T-cell (primary cell): ENCODE measurements at places on chromosomes 1 and 21. TPM values are rescaled to one million over a fixed set of nuclear protein-coding genes. Genes with fewer than 3 reads are reported as not detected.

The MUL1 gene
- total RNA-seq = 21.0 TPM

The NR1I3 gene
- not detected for total RNA-seq

The SPRR4 gene
- total RNA-seq = not detected

The SCMH1 gene
- 19.6 TPM for total RNA-seq

The FCGR2B gene
- total RNA-seq = 1.5 TPM

The PALMD gene
- not detected for total RNA-seq

The PADI2 gene
- total RNA-seq = not detected

The PLA2G2F gene
- not detected for total RNA-seq

The ERG gene
- total RNA-seq = 1.1 TPM

The KLHDC7A gene
- not detected for total RNA-seq

GRCh38 chr1:234763910-234764309 is 153.9 kb upstream of the IRF2BP2 start:
- no peaks in the 10 kb centered on the region for H3K27me3 ChIP-seq
- peaks cover 38% of the 10 kb centered on the region for H3K4me1 ChIP-seq
- H3K27ac ChIP-seq = no peak overlapping the region
- no peaks in the 10 kb centered on the region for H3K36me3 ChIP-seq
- no peak for DNase-seq
- no peak overlapping the region for H3K4me3 ChIP-seq

DNA sequence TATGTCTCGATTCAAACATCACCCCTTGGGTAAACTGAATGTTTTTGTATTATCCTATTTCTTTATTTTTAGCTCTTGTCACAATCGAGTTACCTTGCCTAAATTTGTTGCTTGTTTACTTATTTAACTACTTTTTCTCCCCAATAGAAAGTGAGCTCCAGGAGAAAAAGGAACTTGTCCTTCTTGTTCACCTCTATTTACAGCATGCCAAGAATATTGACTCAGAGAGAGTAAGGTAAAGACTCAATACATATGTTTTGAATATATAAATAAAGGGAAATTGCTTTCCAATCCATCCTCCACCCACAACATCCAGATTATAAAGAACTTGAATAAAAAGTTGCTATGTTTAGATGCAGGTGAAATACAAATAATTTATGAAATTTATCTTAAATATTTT is 107.3 kb upstream of the PDC start:
- no peaks in the 10 kb centered on the region for H3K4me1 ChIP-seq
- no peaks in the 10 kb centered on the region for H3K27me3 ChIP-seq
- no peaks in the 10 kb centered on the region for H3K36me3 ChIP-seq
- H3K27ac ChIP-seq = no peak overlapping the region
- DNase-seq = no peak

GRCh38 chr1:208997726-208998312 is 585.7 kb upstream of the CAMK1G start:
- no peak for DNase-seq
- no peaks in the 10 kb centered on the region for H3K27me3 ChIP-seq
- H3K4me1 ChIP-seq = no peaks in the 10 kb centered on the region
- no peak overlapping the region for H3K27ac ChIP-seq
- H3K4me3 ChIP-seq = no peak overlapping the region

GRCh38 chr1:52190500-52191252 is 48.8 kb downstream of the ZFYVE9 start:
- H3K27me3 ChIP-seq = no peaks in the 10 kb centered on the region
- H3K36me3 ChIP-seq = no peaks in the 10 kb centered on the region
- H3K27ac ChIP-seq = no peak overlapping the region
- H3K4me1 ChIP-seq = no peaks in the 10 kb centered on the region
- no peak overlapping the region for H3K4me3 ChIP-seq

DNA sequence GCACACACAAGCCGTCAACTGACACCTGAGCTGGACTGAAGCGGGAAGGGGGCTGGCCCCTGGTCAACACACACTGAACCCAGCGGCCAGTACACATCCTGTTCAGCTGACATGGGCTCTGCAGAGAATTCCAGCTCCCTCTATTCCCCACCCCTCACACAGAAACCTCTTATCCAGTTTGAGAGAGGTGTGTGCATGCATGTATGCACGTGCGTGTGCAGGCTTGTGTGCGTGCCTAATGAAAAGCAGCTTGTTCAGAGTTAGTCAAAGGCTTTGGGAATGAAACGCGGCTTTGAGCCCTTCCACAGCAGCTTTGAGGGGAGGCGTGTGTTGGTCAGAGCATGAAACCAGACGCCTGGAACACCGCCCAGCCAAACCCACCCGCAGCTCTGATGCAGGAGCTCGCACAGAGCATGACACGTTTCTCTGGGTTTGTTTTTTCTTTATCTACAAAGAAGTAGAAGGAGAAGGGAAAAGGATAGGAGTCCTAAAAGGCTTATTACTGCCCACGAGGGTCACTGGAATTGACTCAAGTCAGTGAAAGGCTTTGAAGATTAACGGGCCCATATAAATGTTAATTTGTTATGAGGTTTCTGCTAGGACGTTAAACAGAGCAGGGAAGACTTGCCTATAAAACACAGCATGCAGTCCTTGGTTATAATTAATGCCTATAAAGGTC is 184.2 kb downstream of the ETS2 start:
- H3K27me3 ChIP-seq = no peaks in the 10 kb centered on the region
- H3K4me3 ChIP-seq = no peak overlapping the region
- DNase-seq = no peak
- H3K36me3 ChIP-seq = no peaks in the 10 kb centered on the region
- H3K4me1 ChIP-seq = peaks cover 4% of the 10 kb centered on the region

GRCh38 chr1:232952514-232953499 is 2.4 kb downstream of the NTPCR start:
- peak; percentile 17 for DNase-seq
- no peak overlapping the region for H3K27ac ChIP-seq
- H3K36me3 ChIP-seq = no peaks in the 10 kb centered on the region
- H3K27me3 ChIP-seq = no peaks in the 10 kb centered on the region

GRCh38 chr21:42248783-42249597 is 30.1 kb downstream of the ABCG1 start:
- H3K27me3 ChIP-seq = no peaks in the 10 kb centered on the region
- no peak overlapping the region for H3K4me3 ChIP-seq
- no peaks in the 10 kb centered on the region for H3K36me3 ChIP-seq
